Progenitor cell of endocrine pancreas (in vitro differentiated cells): ENCODE measurements at places on chromosomes 4 and X.

DNA sequence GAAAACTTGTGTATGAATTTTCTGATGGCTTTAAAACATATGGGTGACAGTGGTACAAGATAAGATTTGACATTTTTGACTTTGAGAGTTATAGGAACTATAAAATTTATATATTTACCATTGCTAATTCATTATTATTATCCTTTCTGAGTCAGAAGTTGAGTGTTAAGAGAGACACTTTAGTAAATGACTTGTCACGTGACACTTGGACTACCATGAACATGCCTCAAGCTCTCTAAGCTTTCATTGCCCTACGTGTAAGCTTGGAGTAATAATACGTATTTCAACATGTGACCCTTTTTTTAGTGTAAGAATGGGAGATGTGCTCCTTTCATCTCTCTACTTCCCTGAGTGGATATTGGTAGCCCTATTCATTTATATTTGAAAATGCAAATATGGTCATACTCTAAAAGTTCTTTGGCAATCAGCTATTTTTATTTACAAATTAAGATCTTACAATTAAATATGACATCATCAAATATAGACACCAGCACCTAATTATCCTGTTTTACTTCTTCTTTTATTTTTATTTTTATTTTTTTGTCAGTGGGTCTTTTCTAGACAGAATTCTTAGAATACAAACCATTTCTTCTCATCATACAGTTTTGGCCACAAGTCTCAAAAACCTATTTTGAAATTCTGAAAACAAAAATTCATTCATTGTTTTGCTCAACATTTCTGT lies 837.0 kb downstream of the PDHA2 start:
- DNase-seq = no peak

- DNase-seq = no peak
These were observed 623.8 kb upstream of the HTR2C start for GRCh38 chrX:113959912-113960626.

- DNase-seq = no peak
These were observed 525.9 kb upstream of the ZFP42 start for GRCh38 chr4:187469627-187470026.

- DNase-seq = no peak
These were observed 285.0 kb upstream of the AADAT start for GRCh38 chr4:170374770-170375169.

DNA sequence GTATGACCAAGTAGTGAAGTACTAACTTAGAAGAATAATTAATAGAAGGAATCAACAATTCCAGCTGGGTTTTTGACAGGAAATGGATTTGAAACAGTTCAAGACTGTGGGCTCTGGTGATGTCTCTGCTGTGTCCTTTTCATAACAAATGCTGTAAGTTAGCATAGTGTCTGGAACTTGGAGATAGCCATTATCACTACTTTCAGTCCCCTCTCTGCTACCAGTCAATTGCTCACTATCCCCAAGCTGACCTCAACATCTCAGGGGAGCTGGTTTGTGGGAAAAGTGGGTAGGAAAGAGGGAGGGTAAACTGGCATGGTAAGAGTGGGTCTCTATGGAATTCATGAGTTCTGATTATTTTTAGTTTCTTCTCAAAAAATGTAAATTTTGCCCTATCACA lies 231.4 kb upstream of the MID1 start:
- no peak for DNase-seq

- DNase-seq = no peak
These were observed 94.6 kb downstream of the SORBS2 start for GRCh38 chr4:185717377-185717741.
